ENCODE measurements at places on chromosomes 5 and 9. TPM values are rescaled to one million over a fixed set of nuclear protein-coding genes. Genes with fewer than 3 reads are reported as not detected.
A peak's percentile ranks its signal among the peaks of the same experiment; 100 is the strongest.

Gene MARVELD2
- 20.9 TPM for total RNA-seq

Gene TAF11L5
- total RNA-seq, result not detected

Gene FSD1L
- total RNA-seq, result 13.2 TPM

GRCh38 chr9:17824616-17825264 lies 245.9 kb downstream of the SH3GL2 start:
- no peak overlapping the region for H3K27ac ChIP-seq
- H3K4me3 ChIP-seq, result no peak overlapping the region
- no peaks in the 10 kb centered on the region for H3K27me3 ChIP-seq
- no peak for DNase-seq
- H3K36me3 ChIP-seq, result no peaks in the 10 kb centered on the region

- peak; percentile 48 for DNase-seq
- H3K27me3 ChIP-seq, result peaks cover 57% of the 10 kb centered on the region
- peaks cover 17% of the 10 kb centered on the region for H3K4me1 ChIP-seq
- H3K36me3 ChIP-seq, result no peaks in the 10 kb centered on the region
- H3K27ac ChIP-seq, result no peak within 1 kb of the TSS
These were observed at the start of gene GPRIN1 for GRCh38 chr5:176609724-176610434. Gene GPRIN1 (minus strand): TSS chr5:176610156. CDS start chr5:176599834, 10,322 bp downstream.
